ENCODE measurements at places on chromosomes 1 and 21. TPM values are rescaled to one million over a fixed set of nuclear protein-coding genes. Genes with fewer than 3 reads are reported as not detected.

AMPD1 gene
- total RNA-seq, result not detected

ATP1B1 gene
- total RNA-seq, result 63.3 TPM

DMRTA2 gene
- total RNA-seq, result not detected

DNA sequence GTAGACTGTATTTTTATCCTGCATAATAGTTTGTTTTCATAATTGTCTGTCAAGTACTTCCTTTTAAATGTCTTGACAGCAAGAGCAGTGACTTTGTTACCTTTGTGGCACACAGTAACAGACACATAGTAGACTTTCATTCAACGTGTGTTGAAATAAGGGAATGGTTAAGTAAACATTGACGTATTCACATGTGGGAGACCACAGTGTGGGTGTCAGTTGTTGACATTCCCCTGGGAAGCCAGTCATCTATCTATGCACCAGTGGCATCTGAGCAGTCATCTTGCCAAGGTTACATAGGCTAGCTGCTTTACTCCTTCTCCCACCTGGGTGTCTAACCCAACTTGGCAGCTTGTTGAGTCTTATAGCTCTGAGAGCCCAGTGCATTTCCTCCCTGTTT lies 1.4 kb upstream of the NUP133 start:
- no peak for DNase-seq

- no peak for DNase-seq
These were observed 857 bp upstream of the AK5 start for GRCh38 chr1:77280962-77281361.

Measured in suprapubic skin (tissue), 4 donors.